ENCODE measurements at places on chromosomes 13 and 19.
A peak's percentile ranks its signal among the peaks of the same experiment; 100 is the strongest.

DNA sequence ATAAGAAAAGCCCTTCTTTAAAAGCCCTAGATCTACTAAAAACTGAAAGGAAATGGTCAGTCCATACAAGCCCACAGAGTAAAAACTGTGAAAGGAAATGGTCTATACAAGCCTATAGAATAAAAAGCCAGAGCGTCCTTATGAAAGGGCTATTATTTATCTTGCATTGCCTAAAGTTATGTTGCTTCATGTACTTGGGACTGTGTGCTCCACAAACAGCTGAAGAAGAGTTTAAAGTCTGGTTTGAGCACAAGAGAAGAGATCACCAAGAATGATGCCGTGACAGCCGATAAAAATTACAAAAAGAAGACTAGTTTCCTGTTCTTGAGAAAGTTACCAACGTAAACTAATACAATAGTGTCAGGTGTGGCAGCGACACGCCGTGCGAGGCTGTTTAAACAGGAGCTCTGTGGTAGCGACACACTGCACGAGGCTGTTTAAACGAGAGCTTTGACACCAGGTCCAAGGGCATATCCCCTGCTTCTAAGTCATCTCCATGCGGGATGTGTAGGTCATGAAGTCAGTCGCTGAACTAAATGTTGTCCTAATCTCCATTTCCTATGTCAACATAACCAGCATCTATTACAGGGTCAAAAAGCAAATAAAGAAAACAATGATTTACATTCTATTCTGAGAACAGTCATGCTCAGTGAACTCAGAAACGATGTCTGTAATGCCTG is 24.9 kb downstream of the PCID2 start:
- no peak for DNase-seq

DNA sequence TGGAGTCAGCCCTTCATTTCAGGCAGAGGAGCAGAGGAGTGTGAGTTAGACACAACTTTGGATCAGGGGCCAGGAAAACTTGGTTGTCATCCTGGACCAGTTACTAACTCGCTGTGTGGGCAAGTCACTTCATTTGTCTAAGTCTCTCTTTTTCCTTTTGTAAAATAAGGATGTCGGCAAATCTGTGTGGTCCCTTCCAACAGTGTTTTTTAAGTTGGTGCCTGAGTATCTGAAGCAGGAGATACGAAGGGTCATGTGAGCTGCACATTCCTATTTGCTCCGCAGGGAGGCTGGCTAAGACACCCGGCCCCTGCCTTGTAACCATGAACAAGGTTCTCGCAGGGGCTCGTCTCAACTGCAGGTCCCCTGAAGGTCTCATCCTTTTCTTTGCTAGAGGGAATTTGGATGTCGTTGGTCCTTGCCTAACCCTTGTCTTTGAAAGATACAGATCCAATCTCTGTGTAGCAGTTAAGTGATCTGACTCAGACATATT is 64.3 kb downstream of the LRCH1 start:
- no peak for DNase-seq

DNA sequence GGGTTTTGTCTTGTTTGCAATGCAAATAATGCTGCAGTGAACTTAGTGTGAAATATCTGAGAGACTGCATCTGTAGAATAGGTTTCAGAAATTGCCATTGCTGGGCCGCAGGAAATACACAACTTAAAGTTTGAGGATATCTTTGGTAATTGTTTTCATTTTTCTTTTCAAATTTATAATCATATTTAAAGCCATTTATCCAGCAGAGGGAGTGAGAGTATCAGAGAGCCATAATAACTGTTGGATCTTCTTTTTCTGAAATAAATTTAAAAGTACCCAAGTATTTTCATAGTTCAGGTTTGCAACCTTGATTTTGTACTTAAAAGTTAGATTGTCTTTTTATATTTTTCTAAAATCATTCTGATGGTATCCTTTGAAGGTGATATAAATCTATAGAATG is 99.4 kb downstream of the ZMYM2 start:
- no peak for DNase-seq

GRCh38 chr13:74904556-74904955 is 577.4 kb downstream of the TBC1D4 start:
- no peak for DNase-seq

DNA sequence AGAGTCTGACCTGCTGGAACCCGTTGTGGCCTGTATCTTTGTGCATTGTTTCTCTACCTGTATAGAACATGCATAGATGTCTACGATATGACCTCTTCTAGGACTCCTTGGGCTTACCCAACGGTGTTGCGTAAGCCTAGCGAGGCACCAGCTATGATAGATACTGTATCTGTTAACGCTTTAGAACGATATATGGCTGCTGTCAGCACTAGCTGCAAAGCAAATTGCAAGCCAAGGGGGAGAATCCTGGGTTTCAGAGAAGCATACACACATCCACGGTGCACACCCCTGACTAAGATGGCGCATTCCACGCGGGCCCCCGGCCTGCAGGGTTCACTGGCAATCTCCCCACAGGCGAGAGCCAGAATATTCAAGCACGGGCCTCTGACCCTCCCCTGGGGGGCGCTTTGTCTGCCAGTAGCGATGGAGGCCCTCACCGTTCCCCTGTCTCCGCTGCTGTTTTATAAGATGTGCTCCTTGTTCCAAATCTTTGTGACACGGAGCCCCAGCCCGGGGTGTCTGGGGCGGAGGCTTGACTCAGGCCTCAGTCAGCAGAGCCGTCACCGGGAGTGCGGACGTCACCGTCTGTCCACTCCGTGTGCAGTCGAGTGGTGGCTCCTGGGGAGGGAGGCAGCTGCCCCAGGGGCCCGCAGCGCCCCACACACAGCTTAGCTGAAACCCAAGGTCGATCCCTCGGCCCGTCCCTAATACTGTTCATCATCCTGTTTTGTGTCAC is 12.9 kb upstream of the RPS15 start:
- no peak for DNase-seq

- DNase-seq = no peak
Measured at GRCh38 chr13:30257468-30258099, 49.8 kb downstream of the KATNAL1 start.

DNA sequence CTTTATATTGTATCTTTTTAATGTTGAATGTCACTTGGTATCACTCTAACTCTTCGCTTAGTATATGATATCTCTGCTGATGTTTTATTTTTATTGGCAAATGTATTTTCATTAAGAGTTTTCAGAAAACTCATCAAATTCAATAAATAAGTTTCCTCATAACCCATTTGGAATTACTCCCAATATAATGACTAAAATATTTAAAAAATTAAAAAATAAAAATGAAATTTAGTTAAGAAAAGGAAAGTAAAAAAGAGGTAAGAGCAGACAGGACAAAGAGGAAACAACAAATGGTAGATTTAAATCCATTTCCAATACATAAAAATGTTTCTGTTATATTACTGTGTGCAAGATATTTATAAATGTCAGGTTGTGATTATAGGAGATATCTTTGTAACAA is 548.9 kb upstream of the SPRY2 start:
- no peak for DNase-seq

DNA sequence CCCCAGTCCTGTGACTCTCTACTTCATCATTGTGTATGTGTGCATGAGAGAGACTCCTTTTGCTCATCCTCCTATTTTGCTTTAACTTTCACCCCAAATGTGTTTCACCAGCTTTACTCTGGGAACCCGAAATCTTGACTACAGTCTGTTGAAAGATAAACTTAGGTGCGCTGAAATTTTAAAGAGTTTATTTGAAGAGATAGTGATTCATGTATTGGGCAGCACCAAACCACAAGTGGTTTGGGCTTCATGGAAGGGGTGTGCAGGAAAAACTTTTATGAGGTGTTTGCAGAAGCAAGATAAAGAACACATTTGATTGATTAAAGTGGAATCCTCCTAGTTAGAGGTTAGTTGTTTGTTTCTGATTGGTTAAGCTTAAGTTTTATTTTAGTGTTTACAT is 50.8 kb upstream of the RFC3 start:
- no peak for DNase-seq

DNA sequence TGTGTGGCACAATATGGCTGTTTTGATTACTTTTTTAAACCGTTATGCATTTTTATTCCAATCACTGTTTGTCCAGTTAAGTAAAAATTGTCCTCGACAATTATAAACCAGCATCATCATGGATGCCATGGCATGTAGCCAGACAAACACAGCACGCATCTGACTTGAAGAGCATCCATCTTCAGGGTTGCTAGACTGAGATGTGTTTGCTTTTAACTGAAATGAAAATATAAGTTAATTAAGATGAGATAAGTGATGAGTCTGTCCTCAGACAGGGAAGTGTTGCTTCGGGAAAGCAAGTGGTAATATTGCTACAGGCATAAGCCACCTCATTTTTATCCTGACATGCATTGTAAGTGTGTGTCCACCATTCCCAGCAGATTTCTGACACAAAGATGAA is 92.8 kb upstream of the TPP2 start:
- DNase-seq = no peak

GRCh38 chr13:52025475-52026245 is 1.2 kb downstream of the UTP14C start:
- DNase-seq = no peak

GRCh38 chr13:110495376-110495775 is 66.1 kb downstream of the RAB20 start:
- no peak for DNase-seq

- no peak for DNase-seq
Measured at GRCh38 chr13:113612607-113613006, 28.1 kb downstream of the TFDP1 start.

DNA sequence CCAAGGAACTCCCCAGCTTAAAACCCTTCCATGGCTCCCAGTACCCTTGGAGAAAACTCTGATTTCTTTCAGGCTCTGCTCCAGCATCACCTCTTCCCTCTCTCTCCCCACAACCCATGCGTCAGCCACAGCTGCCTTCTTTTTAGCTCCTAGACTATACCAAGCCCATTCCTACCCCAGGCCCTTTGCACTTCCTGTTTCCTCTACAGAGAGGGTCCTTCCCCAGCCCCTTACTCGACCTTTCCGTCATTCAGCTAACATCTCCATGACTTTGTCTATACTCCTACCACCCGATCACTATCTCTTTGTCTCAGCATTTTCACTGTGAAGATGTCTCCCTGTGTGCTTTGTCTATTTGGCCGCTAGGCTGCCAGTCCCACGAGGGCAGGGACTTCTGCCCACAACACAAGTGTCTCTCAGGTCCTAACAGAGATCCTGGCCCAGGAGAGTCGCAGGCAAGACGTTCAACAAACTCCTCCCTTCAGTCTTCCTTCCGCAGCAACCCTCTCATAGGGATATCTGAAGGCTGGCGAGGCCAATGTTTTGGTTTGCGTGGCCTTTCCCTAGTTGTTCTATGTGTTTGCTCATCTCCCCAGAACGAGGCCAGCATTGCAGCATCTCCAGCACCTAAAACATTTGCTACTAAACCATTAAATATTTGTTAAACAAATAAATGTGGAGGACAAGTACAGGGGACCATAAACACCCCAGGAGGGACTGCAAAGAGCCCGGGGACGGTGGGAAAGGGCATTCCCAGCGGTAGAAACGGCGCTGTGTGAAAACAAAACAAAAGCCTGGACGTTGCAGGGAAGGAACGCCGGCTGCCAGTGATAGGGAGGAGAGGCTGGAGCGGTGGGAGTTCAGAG is 816 bp downstream of the CCNP start:
- DNase-seq = no peak

GRCh38 chr13:28820099-28821051 is at the start of gene MTUS2:
MTUS2 (plus strand) TSS chr13:28820339.
- no peak for DNase-seq

DNA sequence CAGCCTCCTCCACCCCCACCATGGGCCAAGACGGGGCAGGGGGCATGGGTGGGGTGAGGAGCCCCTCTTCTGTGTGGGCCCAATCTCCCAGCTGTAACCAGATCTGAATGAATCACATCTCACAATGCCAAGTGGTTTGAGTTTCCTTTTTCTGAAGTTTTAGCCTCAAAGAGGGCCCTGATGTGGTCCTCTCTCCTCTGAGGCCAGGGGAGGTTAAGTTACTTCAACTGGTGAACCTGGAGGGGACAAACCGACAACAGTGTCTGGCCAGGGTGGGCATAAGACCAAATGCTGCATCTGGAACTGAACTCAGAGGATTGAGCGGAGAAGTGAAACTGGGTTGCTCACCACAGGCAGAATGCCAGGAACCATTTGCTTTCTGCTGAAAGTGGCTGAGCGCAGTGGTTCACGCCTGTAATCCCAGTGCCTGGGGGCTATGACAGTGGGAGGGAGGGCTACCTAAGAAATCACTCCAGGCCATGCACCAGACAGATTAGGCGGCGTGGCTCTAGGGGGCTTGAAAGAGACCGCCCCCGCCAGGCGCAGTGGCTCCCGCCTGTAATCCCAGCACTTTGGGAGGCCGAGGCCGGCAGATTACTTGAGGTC is 15.4 kb upstream of the IRGC start:
- DNase-seq = peak; percentile 6

DNA sequence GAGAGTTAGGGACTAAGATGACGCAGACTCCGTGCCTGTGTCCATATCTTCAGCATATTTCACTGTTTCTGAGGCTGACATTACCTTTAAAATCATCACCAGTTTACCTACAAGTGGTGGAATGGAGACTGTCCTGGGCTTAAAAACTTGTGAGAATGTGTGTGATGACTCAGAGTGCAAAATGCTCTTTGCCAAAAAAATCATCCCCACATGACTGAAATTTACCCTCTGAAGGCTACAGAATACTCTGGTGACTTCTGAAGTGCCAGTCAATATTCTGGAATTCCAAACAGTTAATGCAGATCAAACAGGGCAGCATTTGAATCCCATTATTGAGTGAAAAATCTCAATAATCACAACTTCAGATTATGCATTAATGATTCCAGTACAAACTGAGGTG is 901.4 kb downstream of the EFNB2 start:
- DNase-seq = no peak

DNA sequence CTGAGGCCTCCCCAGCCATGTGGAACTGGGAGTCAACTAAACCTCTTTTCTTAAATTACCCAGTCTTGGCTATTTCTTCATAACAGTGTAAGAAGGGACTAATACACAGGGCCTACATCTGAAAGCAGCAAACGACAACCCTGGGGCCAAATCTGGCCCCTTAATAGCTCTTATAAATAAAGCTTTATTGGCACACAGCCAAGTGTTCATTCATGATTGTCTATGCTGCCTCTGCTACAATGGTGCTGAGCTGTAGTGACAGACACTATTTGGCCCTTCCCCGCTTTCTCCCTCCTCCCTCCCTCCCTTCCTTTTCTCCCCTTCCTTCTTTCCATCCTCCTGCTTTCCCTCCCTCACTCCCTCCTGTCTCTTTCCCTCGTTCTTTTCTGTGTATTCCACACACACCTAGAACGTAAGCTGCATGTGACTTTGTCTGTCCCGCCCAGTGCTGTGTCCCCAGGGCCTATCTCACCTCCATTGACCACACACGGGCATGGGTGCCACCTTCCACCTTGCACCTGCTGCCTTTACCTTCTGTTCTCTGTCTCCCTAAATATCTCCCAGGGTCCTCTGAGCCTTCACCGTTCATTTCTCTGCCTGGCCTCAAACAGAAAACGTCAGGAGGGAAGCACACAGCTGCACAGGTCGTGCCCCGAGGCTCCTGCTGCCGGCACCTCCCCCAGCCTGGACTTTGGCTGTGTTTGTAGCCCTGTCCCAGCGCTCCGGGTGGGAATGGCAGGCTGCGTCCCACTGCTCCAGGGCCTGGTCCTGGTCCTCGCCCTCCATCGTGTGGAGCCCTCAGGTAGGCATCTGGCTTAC is at the start of gene PROZ:
Gene PROZ (plus strand): TSS at position 720 of the 819 bp plus-strand sequence. CDS start 13 bp downstream, at position 733.
- no peak for DNase-seq

- no peak for DNase-seq
Measured at GRCh38 chr19:980133-980998, 3.8 kb upstream of the WDR18 start.

GRCh38 chr13:44393391-44393790 is 19.8 kb downstream of the SERP2 start:
- DNase-seq = no peak
